ENCODE measurements at places on chromosomes 3 and 15. TPM values are rescaled to one million over a fixed set of nuclear protein-coding genes. Genes with fewer than 3 reads are reported as not detected.

DNAH12 gene
- 0.08 TPM for total RNA-seq

- no peak for ATAC-seq
Measured at GRCh38 chr3:37056826-37057225, 63.5 kb downstream of the MLH1 start.

DNA sequence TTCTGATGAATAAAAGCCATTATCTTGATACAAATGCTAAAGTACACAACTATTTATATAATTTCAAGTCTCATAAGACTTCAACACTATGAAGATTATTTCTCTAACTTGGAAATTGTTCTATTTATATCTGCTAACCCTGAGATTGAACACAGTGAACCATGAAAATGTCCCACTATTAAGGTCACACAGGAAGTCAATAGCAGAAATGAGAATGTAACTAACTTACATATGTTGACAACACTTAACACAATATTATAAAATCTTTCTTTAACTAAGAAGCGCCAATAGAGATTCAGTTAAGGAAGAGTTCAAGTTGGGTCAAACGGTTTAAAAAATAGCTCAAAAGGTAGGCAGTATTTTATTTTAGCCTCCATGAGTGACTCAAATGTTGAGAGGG, 551.8 kb upstream of the CBLB start:
- ATAC-seq, result no peak

DNA sequence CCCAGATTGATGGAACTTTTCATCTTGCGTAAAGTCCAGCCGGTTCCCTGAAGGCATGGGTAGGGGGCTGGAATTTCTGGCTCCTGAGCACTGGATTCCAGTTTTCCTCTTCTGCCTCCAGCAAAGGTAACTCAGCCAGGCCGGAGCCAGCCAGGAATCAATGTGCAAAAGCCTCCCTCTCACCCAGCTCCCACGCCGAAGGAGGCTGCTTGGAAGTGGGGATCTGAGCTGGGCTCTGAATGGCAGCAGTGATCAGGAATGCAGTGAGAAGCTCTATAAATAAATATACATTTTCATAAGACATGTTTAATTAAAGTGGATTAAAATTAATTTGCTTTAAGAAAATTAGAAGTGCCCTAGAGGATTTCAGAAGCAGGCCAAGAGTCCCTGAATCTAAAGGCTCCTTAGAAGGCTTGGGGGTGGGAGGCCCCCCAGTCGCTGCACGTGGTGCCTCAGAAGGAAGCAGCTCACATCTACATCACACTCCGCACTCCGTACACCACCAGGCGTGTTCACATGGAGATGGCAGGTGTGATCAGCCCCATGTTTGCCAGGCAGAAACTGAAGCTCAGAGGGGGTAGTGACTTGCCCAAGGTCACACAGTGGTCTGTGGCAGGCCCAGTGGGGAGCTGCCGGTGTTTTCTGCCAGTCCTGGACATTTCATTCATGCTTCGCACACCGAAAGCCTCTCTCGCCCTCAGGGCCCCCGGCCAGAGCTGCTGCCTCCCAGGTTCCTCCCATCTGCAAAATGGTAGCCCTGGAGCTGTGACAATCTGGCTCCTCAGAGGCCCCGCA, 148.6 kb upstream of the LINGO1 start:
- ATAC-seq, result no peak

OXNAD1 gene
- total RNA-seq, result 32.4 TPM

DNA sequence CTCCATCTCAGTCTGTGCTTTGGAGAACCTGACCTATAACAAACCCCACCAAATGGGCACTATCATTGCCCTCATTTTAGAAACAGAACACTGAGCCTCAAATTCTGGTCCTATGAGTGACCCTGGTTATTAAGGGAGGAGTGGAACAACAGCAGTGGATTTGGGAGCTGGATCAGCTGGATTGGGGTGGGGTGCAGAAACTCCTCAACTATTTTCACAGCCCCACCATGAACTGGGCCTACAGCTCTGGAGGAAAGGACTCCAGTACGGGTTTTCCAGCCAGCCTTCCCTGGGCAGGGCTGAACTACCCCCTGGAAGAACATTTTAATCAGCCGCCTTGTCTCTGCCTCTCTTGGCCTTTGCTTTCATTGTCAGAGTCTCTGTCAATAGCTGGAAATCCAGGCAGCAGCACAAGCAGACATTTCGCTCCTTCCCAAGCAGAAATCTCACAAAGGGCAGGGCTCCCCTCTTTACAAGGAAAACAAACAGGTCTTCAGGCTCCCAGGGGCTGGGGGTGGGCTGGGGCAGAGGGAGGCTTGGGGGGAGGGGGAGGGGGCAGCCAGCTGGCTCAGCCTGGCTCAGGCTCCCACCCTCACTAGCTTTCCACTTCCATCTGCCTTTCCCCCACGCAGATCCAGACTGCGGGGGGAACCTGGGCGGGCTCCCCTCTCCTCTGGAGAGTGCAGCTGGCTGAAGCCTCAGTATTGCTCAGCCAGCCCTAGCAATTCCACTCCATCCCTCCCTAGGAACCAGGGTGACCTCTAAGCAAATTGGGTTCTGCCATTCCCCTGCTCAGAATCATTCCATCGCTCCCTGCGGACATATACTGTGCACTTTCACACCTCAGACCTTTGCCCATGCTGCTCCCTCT, 13.7 kb upstream of the TLE3 start:
- no peak for ATAC-seq

GUCA1C gene
- total RNA-seq, result not detected

DNA sequence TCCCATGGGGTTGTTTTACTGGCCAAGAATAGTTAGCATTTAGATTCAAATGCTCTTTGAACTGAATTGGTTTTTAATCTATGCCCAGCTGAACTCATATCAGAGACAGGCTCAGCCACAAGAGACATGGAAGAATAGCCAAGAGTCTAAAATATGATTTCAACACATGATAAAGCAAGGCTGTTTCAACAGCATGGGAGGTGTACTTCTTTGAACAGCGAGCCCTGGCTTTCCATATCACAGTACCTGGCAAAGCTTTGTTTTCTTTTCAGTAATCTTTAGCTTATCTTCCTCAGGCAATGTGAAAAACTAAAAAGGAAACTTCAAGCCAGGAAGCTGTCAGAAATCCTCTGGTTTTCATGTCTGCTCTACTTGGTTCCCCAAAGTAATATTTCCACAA, 413.6 kb upstream of the ADAMTS9 start:
- ATAC-seq, result no peak

DNA sequence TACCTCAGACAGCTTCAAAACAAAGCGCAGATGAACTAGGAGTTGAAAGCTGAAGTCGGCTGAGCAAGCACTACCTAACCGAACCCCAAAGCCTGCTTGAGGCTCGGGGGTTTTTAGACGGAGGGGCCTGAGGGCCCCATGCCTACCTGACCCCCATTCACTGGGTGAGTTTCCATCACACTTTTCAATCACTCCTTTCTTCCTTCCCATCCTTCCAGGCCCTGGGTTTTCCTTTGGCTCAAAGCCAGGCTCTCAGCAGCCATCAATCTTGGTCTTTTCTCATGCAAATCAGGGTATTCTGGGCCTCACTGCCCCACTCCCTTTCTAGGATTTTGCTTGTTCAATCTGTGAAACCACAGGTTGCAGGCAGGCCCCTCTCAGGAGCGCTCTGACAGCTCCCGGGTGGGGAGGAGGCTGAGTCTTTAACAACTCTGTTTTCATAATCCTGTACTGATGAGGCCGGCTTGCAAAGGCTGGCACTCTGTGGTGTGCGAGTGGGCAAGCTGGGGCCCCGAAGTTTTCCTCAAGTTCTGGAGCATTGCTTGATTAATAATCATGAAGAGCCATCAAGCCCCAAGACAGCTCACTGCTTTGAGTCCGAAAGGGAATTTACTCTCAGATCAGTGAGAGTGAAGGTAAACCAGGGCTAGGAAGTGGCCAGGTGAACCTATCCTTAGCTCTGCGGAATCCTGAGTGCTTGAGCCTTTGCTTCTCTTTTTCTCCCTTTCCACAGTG, 97.6 kb downstream of the FRMD4B start:
- peak; percentile 97 for ATAC-seq

UROC1 gene
- total RNA-seq, result not detected

DNA sequence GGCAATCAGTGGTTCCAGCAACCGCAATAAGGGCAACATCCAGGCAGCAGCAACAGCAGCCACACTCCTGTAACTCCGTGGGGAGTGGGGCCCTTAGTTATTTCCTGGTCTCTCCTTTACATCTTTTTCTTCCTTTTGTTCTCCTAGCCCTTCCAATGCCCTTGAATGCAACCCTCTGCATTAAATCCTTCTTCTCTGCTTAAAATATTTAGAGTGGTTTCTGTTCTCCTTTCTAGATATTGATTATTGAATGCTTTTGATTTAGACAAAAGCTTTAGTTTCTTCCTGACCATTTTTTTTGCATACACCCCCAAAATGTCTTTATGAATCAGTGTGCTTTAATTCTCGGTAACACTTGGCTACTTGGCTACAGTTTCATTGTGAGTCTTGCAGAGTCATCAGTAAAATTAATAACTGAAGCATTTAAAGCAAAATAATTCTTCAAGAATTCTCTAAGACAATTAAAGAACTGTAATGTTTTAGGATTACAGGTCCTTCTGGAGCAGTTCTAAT, 586.1 kb downstream of the MECOM start:
- no peak for ATAC-seq

SNX1 gene
- total RNA-seq, result 91.3 TPM

- peak; percentile 0 for ATAC-seq
Measured at GRCh38 chr15:73632670-73633058, 525 bp downstream of the NPTN start.

DNA sequence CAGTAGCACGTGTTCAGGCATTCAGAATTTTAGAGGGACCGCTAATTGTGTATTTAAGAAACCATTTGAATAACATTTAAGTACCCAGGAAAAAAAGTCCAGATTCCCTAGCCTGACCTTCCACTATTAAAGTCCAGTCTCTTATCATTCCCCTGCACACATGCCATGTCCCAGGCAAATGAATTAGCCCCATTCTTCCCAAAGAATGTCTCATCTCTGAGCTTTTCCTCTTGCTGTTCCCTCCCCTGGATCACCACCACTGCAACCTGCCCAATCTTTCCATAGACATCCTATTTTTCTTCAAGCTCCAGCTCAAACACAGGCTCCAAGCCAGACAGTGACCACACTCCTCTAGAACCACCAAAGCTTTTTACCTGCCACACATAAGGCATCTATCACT, 25.9 kb downstream of the PLD1 start:
- ATAC-seq, result no peak

DNA sequence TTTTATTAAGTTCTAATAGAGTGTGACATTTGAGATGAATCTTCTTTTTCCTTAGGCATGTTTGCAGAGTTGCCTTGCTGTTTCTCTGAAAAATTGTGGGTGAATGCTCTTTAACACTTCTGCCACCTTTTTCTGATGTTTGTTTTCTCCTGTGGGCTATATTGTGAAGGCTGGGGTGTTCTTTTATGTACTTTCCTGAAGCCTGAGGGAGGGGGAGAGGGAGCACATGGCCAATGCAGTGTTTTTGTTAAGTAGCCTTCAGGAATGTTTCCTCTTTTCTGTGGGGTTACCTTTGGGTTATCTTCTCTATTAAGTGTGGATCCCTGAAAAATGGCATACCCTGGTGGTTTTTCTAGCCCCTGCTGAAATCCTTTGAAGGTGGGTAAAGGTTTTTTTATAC, 50.2 kb downstream of the CMC1 start:
- no peak for ATAC-seq

COL6A5 gene
- total RNA-seq, result not detected

GRCh38 chr3:148030975-148031374, 621.8 kb downstream of the ZIC1 start:
- ATAC-seq, result no peak

- no peak for ATAC-seq
Measured at GRCh38 chr15:70659662-70660061, 103.7 kb downstream of the UACA start.

- ATAC-seq, result no peak
Measured at GRCh38 chr3:184176377-184177330, 2.0 kb downstream of the AP2M1 start.

DNA sequence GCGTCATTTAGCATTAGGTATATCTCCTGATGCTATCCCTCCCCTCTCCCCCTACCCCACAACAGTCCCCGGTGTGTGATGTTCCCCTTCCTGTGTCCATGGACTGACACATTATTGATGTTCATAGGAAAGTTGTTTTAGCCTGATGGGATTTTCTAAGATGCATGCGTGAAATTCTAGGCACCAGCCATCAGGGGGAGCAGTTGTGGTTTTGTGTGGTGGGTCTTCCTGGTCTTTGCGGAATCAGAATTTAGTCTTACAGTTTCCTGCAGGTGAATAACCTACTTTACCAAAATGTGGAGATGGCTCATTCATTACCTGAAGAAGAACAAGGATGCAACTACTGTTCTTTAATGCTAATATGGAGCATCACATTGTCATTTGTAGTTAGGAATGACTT, 455.0 kb upstream of the THBS1 start:
- ATAC-seq, result no peak

KBTBD8 gene
- total RNA-seq, result 9.8 TPM

GRCh38 chr15:50970524-50970923, 62.0 kb downstream of the AP4E1 start:
- no peak for ATAC-seq

GRCh38 chr3:72157748-72158638, 373.0 kb upstream of the PROK2 start:
- no peak for ATAC-seq

DNA sequence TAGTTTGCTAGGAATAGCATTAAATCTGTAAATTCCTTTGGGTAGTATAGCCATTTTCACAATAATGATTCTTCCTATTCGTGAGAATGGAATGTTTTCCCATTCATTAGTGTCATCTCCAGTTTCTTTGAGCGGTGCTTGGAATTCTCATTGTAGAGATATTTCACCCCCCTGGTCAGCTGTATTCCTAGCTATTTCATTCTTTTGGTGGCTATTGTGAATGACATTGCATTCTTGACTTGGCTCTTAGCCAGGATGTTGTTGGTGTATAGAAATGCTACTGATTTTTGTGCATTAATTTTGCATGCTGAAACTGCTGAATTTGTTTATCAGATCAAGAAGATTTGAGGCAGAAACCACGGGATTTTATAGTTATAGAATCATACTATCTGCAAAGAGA, 690.5 kb upstream of the ALCAM start:
- ATAC-seq, result no peak

DCP1A gene
- 30.4 TPM for total RNA-seq

CAV3 gene
- not detected for total RNA-seq

DNA sequence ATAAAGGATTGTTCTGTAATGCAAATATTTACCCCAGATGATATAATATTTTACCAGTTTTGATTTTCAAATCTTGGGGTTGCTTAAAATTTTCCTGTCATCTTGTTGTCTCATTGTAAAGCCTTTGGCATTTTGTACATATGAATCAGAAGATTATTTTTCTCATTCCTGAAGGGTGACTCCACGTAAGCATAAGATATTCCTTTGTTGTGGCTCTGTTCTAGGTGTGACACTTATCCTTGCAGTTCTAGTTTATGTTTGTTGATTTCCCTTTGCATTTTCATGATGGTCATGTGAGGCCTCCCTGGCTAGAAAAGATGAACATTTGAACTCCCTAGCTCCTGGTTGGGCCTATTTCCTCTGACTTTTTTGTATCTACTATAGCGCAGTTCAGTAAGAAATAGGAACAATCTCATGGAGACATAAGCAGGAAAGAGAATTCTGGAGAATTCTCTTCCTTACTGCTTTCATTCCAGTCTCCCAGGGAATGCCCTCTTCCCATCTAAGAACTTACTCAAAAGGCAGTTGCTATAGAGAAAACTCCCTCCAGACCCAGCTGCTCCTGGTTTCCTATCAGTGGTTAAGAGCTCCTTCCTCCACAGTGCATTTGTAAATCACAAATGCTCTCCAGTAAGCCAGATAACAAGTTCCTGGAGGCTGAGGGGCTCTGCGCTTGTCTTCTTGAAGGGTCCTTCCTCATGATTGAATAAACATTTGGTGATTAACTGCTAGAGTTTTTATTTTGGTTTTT, 124.7 kb downstream of the WNT5A start:
- ATAC-seq, result no peak

GRCh38 chr3:183591881-183592521, 36.5 kb upstream of the KLHL6 start:
- no peak for ATAC-seq
